ENCODE measurements at places on chromosomes 11 and 22.

DNA sequence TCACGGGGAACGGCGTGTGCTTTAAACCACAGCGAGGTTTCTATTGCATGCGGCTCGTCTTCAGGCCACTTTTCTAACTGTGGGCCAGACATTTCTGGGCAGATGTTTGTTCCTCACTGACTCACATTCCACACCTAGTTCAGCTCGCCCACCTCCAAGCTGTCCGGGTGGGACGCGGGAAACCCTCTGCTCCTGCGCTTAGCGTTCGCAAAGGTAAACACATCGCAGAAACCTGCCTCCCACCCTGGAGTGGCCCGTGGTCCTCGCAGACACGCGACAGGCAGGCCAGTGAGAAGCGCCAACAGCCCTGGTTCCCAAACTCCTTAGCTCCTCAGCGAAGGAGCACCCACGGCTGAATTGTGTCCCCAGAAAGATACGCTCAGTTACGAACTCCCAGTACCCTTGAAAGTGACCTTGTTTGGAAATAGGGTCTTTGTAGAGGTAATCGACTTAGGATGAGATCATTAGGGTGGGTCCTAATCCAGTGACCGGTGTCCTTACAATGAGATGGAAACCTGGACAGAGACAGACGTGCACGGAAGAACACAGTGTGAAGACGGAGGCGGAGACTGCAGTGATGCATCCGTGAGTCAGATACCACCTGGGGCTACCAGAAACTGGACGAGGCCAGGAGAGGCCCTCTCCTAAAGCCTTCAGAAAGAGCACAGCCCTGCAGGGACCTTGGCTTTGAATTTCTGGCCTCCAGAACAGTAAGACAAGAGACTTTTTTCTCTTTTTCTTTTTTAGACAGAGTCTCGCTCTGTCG lies 82.7 kb downstream of the CELSR1 start:
- no peak for DNase-seq

GRCh38 chr11:19220903-19221724 lies 19.3 kb upstream of the CSRP3 start:
- DNase-seq, result no peak

- no peak for DNase-seq
Observed at GRCh38 chr11:113255096-113255495, 59.3 kb upstream of the TTC12 start.

DNA sequence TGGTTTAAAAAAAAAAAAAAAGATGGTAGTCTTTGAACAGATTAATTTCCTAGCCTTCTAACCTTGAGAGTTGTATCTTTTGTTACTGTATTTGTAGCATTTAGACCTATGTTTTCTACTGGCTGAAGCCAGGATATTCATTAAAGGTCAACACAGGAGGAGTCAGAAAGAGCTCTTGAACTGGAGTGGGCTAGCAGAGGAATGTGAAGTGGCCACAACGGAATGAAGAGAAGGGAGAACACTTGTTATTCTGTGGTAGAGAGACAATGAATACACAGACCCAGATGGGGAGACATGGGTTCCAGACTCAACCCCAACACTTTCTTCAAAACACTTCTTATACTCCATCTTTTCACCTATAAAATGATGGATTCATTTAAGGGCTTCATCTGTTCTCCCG lies 88.1 kb downstream of the RELT start:
- no peak for DNase-seq

DNA sequence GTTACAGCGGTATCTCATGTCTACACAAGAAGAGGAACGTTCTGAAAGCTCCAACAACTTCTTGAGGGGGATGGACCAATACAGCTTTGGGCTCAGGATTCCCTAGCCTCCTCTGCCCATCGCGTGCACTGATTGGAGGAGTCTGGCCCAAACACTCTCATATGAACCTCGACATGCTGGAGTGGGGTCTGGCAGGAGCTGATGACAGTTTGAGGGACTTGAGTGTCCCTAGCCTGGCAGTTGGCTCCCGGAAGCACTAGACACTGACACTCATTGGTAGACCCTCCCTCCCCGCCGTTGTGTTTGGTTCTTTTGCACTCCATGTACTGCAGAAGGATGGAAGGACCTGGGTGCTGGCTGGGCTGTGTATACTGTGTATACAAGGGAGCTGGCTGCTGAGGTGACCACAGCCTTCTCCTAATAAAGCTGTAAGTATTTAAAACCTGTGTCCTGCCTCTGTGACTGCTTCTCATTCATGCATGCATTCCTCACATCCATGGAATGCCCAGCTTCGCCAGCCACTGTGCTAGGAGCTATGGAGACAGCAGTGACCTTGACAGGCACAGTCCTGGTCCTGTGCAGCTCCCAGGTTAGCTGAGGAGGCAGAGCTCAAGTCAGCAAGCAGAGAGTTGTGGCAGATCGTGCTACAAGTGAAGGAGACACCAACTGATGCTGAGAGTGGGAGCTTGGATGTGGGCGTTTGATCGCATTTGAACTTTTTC lies 27.9 kb downstream of the ADAMTS15 start:
- DNase-seq, result no peak

DNA sequence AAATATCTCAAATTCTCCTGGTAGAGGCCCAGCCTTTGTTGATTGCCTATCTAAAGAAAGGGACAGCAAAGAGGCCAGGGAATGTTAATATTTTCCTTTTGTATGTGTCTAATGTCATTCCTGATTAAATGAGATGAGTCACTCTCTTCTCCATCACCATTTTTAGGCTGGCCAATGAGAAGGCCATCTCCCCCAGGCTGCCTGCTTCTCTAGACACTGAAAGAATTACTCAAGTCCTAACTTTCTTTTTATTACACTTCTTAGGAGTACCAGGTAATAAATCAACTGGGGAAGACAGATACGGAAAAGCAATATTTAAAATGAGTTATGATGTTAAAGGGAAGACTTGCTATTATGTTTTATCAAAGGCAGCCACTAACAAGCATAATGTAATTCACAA lies 259.2 kb upstream of the SORL1-AS1 start:
- no peak for DNase-seq

- no peak for DNase-seq
Observed at GRCh38 chr11:15938121-15938611, 418.2 kb downstream of the SOX6 start.

GRCh38 chr11:85755285-85755684 lies 55.7 kb downstream of the SYTL2 start:
- no peak for DNase-seq

DNA sequence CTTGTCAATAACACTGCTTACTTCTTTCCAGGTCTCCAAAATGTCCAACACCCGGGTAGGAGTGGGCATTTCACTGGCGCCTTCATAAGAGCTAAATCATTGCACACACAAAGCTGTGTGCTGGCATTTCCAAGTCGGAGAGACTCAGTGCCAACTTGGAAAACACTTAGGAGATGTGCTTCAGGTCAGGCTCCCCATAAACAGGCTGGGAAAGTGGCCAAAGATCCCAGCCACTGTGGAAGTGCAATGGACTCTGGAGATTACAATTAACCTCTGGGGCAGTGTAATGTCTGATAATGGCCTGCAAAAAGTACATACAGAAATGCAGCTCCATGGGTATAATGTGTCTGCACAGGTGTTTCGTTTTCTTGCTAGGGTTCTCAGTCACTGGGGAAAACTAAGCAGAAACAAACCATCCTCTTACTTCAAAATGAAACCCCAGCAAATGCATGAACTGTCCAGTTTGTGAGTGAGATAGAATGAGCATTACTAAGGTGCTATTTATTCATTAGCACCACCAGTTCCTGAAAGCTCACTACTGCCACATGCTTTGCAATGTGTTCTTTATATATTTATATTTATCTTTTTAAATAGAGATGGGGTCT lies 79.0 kb downstream of the ABTB2 start:
- DNase-seq, result no peak

- DNase-seq, result no peak
Observed at GRCh38 chr11:17379383-17380180, 8.9 kb downstream of the KCNJ11 start.

GRCh38 chr22:24437091-24437490 lies 9.7 kb downstream of the ADORA2A start:
- no peak for DNase-seq

GRCh38 chr11:121482231-121483129 lies 29.7 kb upstream of the SORL1-AS1 start:
- DNase-seq, result no peak

DNA sequence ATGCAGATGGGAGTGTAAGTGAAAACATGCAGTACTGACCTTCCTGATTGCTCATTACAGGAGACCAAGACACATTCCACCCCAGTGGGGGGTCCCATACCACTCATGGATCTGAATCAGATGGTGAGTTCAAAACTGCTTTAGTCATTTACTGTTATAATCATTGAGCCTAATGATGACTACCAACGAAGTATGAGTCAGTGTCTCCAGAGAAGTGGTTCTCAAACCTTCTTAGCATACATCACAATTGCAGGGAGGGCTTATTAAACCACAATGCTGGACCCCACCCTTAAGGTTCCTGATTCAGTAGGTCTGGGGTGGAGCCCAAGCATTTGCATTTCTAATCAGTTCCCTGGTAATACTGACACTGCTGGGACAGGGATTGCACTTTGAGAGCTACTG lies 75.8 kb downstream of the CD44 start:
- DNase-seq, result peak; percentile 48

- no peak for DNase-seq
Observed at GRCh38 chr22:48941903-48942575, 885.6 kb downstream of the BRD1 start.

GRCh38 chr22:39814899-39815298 lies 78.7 kb downstream of the ENTHD1 start:
- no peak for DNase-seq

- no peak for DNase-seq
Observed at GRCh38 chr22:23054531-23055257, 15.6 kb upstream of the GNAZ start.

GRCh38 chr11:104049116-104049515 lies 12.7 kb downstream of the DDI1 start:
- no peak for DNase-seq

DNA sequence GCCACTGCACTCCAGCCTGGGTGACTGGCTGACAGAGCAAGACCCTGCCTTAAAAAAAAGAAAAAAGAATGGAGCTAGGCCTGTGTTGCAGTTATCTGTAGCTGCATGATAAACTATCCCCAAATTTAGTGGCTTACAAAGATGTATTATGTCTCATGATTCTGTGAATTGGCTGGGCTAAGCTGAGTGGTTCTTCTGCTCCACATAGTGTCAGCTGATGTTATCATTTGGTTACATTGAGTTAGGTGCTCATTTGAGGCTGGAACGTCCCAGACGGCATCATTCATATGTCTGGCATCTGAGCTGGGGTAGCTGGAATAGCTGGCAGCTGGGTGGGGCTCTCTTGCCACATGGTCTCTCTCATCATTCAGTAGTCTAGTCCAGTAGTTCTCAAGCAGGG lies 8.2 kb upstream of the ASCC2 start:
- no peak for DNase-seq

GRCh38 chr11:76026281-76026680 lies 180.0 kb downstream of the WNT11 start:
- no peak for DNase-seq

DNA sequence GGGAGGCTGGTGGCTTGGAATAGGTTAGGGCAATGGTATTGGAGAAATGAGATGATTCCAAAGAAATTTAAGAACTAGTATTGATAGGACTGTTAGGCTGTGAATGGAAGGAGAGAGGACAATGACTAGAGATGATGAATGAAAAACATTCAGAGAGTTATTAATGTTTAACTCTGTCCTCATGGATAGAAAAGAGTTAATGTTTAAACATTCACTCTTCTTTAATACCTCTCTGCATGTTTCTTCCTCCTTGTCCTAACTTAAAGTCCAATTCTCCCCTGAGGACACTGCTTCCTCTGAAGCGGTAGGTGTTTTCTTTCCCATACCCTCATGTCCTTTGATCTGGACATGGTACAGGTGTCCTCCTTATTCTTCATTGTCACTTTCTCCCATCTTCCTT lies 13.4 kb downstream of the CHEK1 start:
- no peak for DNase-seq

GRCh38 chr22:24496661-24497060 lies 1.5 kb downstream of the UPB1 start:
- DNase-seq, result no peak

DNA sequence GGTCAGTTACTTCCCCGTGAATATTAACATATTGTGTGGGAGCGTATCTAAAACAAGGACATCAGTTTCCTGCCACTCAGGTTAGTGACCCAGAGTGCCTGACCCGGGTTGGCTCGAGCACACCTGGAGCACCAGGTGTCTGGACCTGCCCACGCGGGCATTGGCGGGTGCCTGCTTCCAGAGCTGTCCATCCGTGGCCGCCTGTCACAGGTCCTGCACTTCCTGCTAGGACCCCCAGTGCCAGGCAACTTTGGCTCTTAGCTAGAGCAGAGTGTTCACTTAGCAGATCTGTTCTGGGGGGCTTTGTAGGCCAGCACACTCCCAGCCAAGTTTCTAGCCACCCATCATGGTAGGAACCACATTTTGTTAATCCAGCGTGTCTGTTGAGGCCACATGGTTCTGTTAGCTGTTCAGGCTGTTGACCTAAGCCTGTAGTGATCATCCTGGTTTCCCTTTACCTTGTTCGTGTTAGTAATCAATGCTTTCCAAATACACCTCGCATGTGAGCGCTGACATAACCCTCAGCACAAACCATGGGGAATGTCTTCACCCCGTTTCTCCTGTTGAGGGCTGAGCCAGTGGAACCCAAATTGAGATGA lies 29.5 kb downstream of the MOV10L1 start:
- no peak for DNase-seq

DNA sequence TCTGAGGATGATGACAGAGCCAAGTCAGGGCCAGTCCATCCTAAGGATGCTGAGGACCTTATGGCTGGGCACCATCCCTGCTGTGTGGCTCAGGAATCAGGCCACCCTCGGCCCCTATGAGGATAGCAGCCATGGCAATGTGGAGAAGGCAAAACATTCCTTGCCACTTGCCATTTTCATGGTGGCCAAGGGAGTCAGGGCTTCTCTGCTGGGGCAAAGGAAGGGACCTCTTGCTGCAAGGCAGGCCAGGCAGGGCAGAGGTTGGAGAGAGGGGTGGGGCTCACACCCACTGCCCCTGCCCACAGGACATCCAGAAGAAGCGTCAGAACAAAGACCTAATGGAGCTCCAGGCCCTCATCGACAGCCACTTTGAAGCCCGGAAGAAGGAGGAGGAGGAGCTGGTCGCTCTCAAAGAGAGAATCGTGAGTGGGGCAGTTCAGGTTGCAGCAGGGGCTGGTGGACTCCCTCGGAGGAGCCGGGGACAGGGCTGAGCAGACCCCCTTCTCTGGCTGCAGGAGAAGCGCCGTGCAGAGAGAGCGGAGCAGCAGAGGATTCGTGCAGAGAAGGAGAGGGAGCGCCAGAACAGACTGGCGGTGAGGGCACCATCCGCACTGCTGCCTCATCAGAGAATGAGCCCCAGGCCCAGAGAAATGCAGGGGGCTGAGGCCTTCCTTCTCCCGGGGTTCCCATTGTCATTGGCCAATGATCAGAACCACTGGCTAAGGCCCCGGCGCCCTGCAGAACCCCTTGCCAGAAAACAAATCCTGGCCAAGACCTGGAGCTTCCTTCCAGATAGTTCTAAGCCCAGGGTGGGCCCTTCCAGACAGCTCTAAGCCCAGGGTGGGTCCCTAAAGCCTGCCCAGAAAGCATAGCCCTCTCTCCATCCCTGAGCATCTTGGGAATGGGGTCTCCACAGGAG lies 13.5 kb upstream of the MRPL23 start:
- DNase-seq, result no peak

All from stimulated activated CD4-positive, alpha-beta T cell treated with anti-CD3 and anti-CD28 coated beads, Interleukin-15, amount 100 ng/mL, for 48 hours (primary cell).